ENCODE measurements at places on chromosomes 7 and 10. TPM values are rescaled to one million over a fixed set of nuclear protein-coding genes. Genes with fewer than 3 reads are reported as not detected.

The ZNF467 gene
- 20.4 TPM for total RNA-seq

The COL26A1 gene
- 21.9 TPM for total RNA-seq

The VPS37D gene
- 18.6 TPM for total RNA-seq

The WDR86 gene
- 93.8 TPM for total RNA-seq

The LRRC18 gene
- 0.23 TPM for total RNA-seq

The TMEM236 gene
- 0.64 TPM for total RNA-seq

The TNPO3 gene
- total RNA-seq, result 51.3 TPM

The CRYGN gene
- total RNA-seq, result 1.2 TPM

The PLA2G12B gene
- total RNA-seq, result 1.6 TPM

The PNPLA8 gene
- total RNA-seq, result 29.7 TPM

The NRCAM gene
- 17.8 TPM for total RNA-seq

The GFRA1 gene
- total RNA-seq, result 43.8 TPM

The COL1A2 gene
- 1,434 TPM for total RNA-seq

The PGAM2 gene
- 102 TPM for total RNA-seq

The MGMT gene
- 30.7 TPM for total RNA-seq

The AKR1C4 gene
- not detected for total RNA-seq

The DPY19L1 gene
- total RNA-seq, result 19.7 TPM

The SCIN gene
- 110 TPM for total RNA-seq

The SLC18A3 gene
- total RNA-seq, result not detected

The TUBB8 gene
- 0.12 TPM for total RNA-seq

The ACTL6B gene
- total RNA-seq, result not detected

The HOXA10 gene
- total RNA-seq, result 98.8 TPM

The VIPR2 gene
- total RNA-seq, result 11.3 TPM

The GPR158 gene
- total RNA-seq, result 0.18 TPM

The TUBAL3 gene
- not detected for total RNA-seq

The HUS1 gene
- total RNA-seq, result 20.9 TPM

The STEAP1B gene
- total RNA-seq, result 1.5 TPM

The CALN1 gene
- 0.23 TPM for total RNA-seq

The TLX1 gene
- total RNA-seq, result not detected

The PON3 gene
- total RNA-seq, result 1.9 TPM

The AASS gene
- total RNA-seq, result 62.9 TPM

The GPER1 gene
- total RNA-seq, result 6.0 TPM

The RADIL gene
- 2.5 TPM for total RNA-seq

The UCMA gene
- not detected for total RNA-seq

The MRPL32 gene
- total RNA-seq, result 43.8 TPM

The NUTM2A gene
- 2.7 TPM for total RNA-seq

The ZNF488 gene
- 2.4 TPM for total RNA-seq

The TBXAS1 gene
- total RNA-seq, result 17.3 TPM

The A1CF gene
- total RNA-seq, result 3.9 TPM

The HGF gene
- 4.4 TPM for total RNA-seq

The ATG9B gene
- 0.70 TPM for total RNA-seq

The CPA2 gene
- 0.18 TPM for total RNA-seq

The CRPPA gene
- 6.8 TPM for total RNA-seq

The HMX2 gene
- total RNA-seq, result 0.99 TPM

The VSTM4 gene
- total RNA-seq, result 21.5 TPM

The SSC4D gene
- 3.7 TPM for total RNA-seq

The ZNF862 gene
- total RNA-seq, result 22.2 TPM

The WDR91 gene
- 44.6 TPM for total RNA-seq

Data from metanephros (tissue), 2 donors.